ENCODE measurements at places on chromosomes 2 and 18. TPM values are rescaled to one million over a fixed set of nuclear protein-coding genes. Genes with fewer than 3 reads are reported as not detected.

The SAG gene
- not detected for total RNA-seq

The HOXD13 gene
- not detected for total RNA-seq

The GGCX gene
- total RNA-seq: 52.5 TPM

The MAB21L4 gene
- total RNA-seq: not detected

The SLC11A1 gene
- 0.29 TPM for total RNA-seq

Data from osteoblast (primary cell).